ENCODE measurements at places on chromosomes 6 and 20.

DNA sequence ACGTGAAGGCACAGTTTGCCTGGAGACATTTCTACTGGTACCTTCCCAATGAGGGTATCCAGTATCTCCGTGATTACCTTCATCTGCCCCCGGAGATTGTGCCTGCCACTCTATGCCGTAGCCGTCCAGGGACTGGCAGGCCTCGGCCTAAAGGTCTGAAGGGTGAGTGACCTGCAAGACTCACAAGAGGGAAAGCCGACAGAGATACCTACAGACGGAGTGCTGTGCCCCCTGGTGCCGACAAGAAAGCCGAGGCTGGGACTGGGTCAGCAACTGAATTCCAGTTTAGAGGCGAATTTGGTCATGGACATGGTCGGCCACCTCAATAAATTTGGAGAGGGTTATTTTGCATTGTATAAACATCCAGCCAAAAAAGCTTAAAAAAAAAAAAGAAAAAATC is 420.3 kb upstream of the FLRT3 start:
- DNase-seq = no peak

GRCh38 chr6:167150941-167151549 is 6.7 kb downstream of the GPR31 start:
- no peak for DNase-seq

- DNase-seq = no peak
Observed at GRCh38 chr20:35517125-35517524, 12.3 kb downstream of the C20orf173 start.

GRCh38 chr6:136604328-136604825 is 54.2 kb upstream of the MAP7 start:
- no peak for DNase-seq

DNA sequence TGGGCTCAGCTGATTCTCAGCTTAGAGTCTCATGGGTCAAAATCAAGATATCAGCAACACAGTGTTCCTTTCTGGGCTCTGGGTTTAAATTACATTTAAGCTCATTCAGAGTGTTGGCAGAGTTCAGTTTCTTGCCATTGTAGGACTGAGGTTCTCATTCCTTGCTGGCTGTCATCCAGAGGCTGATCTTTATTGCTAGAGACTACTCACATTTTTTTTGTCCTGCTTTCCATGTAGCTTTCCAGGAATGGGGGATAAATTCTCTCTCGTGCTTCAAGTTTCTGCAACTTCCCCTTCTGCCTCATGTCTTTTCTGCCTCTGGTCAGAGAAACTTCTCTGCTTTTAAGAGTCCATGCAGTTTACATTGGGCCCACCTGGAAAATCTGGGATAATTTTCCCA is 86.9 kb downstream of the RFX6 start:
- no peak for DNase-seq

DNA sequence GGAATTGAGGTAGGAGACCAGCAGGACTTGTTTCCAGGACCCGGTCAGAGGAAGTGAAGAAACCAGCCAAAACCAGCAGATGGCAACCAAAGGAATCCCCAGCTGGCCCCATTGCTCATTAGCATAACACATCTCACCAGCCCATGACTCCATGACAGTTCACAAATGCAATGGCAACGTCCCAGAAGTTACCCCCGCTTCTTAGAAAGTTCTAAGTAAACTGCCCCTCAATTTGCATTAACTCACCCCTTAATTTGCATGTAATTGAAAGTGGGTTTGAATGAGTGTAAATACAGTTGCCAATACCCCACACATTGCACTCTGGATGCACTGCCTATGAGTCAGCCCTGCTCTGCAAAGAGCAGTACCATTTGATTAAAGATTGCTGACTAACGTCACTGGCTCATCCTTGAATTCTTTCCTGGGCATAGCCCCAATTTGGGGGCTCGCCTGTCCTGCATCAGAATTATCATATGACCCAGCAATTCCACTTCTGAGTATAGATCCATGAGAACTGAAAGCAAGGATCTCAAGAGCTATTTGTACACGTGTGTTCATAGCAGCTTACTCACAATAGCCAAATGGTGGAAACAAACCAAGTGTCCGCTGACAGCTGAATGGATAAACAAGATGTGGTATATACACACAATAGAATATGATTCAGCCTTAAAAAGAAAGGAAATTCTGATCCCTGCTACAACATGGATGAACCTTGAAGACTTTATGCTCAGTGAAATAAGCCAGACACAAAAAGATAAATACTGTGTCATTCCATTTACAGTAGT is 36.4 kb downstream of the MYLK4 start:
- DNase-seq = no peak

DNA sequence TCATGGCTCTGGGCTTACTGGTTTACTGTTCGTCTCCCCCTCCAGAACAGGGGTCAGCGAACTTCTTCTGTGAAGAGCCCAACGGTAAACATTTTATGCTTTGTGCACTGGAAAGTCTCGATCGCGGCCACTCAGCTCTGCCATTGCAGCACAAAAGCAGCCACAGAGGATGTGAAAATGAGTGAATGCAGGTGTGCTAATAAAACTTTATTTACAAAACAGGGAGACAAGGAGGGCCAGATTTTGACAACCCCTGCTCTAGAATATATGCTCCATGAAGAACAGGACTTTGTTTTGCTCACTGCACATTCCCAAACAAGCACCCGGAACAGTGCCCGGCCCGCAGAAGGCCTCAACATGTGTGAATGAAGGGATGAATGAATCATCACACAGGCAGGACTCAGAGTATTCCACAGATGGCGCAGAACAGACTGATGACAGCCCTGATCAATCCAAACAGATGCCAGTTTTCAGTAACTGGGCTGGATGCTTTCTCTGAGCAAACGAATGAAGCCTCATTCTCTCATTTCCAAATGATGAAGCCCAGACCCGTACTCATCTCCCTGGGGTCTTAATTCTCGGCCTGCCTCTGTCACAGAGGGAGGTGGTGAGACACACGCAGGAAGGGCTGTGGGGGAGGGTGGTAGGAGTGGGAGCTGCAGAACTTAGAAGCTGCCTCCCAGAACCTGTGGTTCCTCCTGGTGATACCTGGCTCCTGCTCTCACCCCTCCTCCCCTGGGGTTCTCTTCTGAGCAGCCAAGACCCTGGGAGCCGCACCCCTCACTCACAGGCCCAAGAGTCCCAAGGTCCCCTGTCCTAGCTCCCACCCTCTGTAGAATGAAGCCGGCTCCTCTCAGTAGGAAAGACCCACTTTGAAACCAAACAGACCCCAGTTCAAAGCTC is 196.4 kb downstream of the PREX1 start:
- no peak for DNase-seq

DNA sequence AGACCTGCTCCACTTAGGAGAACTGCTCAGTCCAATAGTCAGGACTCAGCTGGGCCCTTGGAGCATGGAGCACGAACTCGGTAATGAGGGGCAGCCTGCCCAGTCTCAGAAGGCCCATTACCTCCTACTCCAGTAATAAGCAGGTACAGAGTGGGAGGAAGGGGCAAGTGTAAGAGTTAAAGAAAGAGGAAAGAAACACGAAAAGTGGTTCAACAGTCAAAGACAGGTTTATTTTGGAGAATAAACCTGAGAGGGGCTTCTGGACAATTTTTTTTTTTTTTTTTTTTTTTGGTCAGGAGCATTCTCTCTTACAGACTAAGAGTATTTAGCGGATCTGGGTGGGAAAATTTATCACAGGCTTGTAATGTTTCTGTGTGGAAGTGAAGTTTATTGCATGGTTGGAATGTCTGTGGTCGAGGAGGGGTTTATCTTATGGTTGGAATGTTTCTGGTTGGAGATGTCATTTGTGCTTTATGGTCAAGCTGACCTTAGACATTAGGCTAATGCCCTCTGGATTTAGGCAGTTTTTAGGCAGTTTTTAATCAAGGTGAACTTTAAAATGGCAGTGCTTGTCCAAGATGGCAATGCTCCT is 340.1 kb downstream of the BCKDHB start:
- DNase-seq = no peak

- DNase-seq = no peak
Observed at GRCh38 chr20:63402181-63402859, 41.2 kb upstream of the CHRNA4 start.

DNA sequence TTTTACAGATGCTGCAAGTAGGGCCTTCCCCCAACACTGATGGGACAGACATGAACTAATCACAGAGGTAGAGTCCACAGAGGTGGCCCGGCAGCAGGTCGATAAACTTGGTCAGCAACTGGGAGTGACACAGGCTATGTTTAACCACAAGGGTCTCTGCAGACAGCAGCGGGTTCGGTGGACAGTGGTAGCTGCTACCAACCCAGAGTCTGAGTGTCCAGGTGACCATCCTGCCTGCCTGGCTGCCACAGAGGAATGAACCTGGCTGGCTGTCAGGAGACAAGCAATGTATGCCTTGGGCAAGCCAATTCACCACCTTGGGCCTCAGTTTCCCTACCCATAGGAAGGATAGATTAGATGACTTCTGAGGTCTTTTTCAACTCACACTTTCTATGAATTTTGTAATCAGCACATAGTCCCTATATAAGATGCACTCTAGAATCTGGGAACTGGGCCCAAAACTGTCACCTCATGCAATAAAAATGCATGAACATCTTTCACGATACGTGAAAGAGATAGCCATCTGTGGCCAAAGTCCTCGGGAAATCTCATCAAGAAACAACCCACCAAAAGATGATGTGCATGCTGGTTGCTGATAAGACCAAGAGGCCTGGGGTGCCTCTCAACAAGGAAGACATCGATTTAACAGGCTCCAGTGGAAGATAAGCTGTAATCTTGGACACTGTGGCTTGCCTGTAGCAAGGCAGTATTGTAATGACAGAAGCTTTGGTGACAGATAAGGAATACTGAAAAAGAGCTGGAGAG is 30.5 kb downstream of the MDGA1 start:
- DNase-seq = no peak

GRCh38 chr6:4774715-4775493 is 1.3 kb upstream of the CDYL start:
- DNase-seq = no peak

DNA sequence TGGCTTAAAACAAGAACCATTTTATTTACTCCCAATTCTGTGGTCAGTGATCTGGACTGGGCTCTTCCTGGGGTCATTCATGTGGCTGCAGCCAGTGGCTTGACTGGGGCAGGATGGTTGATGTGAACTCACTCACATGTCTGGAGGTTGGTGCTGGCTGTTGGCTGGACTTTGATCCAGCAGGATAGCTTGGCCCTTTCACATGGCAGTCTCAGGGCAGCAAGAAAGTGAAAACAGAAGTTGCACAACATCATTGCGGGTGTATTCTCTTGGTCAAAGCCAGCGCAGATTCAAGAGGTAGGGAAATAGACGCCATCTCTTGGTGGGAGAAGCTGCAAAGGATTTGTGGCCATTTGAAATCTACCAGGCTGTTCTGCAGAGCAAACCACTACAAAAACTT is 77.2 kb downstream of the MDGA1 start:
- no peak for DNase-seq

- no peak for DNase-seq
Observed at GRCh38 chr20:13344671-13345070, 123.6 kb downstream of the ISM1 start.

- no peak for DNase-seq
Observed at GRCh38 chr6:139373154-139373927, 1.1 kb downstream of the CITED2 start.

GRCh38 chr20:48404598-48404997 is 423.2 kb downstream of the PREX1 start:
- DNase-seq = no peak

DNA sequence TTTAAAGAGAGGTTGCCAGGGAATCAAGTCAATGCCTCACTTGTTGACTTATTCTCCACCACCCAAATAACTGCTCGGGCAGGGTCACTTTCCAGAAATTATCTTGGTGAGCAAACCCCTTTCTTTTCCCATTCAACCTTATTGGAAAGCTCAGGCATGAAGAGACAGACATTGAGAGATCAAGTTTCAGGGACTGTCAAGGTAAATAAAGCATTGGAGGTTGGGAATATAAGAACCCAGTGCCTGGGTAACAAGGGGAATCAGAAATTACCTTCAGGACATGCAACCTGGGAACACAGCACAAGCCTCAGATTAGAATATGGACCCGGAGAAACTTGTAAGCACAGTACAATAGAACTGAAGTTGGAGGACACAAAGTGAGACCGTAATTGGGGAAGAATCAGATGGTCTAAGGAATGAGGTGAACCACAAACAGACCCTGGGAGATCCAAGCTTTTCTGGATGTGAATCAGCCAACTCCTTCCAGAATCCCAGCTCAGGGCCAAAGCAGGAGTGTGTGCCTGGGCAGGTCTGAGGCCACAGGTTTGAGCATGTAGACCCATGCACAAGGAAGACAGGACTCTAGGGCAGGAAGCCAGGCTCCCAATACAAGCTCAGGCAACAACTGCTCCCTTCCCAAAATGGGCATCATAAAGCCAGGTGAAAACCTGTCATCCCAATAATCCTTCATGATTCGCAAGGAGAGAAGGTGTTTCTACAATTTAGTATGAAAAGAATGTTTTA is 512.8 kb downstream of the MAFB start:
- DNase-seq = no peak

DNA sequence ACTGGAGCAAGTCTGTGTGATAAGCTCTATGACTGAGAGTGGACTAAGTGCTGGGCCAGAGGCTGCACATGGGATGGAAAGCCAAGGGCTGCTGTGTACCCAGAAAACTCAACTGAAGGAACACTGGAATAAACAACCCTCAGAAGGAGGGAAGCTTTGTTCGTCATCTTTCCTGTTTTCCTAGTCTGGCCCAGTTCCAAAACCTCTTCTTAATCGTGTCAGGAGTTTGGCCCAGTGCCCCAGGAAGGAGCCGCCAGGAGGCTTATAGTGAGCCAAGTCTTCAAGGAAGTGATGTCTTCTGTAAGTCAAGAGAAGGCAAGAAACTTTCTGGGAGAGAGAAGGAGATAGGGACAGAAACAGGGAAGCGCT is 23.3 kb upstream of the TOP1 start:
- DNase-seq = no peak
